ENCODE measurements at places on chromosomes 7 and 10. TPM values are rescaled to one million over a fixed set of nuclear protein-coding genes. Genes with fewer than 3 reads are reported as not detected.

COMTD1 gene
- polyA plus RNA-seq: 124 TPM

DNA sequence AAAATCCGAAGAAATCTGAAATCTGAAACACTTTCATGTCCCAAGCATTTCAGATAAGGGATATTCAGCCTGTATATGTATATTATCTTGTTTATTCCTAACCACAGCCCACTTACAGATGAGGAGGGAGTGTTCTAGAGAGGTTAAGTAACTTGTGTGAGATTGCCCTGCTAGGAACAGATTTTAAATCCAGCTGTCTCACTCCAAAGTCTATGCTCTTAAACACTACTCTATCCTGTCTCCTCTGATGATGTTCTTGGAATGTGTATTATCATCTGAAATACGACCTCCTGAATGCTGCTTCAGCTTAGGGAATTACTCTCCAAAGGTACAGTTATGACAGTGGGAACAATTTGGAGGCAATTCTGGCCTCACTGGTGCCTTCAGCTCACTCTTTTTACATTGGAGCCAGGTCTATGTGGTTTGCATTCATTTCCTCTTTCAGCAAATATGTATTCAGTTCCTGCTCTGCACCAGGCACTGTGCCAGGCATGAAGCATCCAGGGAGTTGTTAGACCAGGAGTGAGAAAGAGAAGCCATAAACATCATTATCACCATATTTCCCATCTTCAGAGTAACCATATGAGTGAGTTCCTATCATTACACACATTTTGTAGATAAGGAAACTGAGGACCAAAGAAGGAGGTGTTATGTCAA lies 70.2 kb downstream of the NOC3L start:
- peak; percentile 59 for DNase-seq

LIPM gene
- not detected for polyA plus RNA-seq

DNA sequence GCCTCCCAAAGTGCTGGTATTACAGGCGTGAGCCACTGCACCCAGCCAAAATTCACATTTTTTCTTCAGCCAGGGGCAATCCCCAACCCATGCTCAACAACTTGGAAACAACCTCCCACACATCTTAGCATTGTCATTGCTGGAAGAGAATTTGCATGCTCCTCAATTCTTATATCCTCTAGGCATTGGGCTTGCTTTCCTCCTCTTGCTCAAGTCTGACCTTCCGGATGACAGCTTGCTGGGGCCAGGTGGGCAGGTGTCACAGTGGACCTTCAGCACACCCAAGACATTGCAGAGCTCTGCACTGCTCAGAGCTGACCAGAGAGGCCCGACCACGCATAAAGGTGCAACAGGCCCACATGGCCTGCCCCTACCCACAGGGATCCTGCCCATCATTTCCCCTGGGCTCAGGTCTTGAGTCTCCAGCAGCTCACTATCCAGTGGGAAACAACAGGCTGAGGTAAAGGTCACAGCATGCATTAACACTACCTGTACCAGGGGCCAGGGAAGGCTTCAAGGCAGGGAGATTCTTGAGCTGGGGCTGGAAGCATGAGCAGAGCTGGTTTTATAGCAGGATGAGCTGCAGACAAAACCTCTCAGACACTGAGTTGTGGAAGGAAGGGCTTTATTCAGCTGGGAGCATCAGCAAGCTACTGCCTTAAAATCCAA lies 6.8 kb upstream of the GPR15LG start:
- no peak for DNase-seq

- peak; percentile 97 for DNase-seq
Observed at GRCh38 chr7:47327698-47328391, 254.1 kb downstream of the TNS3 start.

Data from heart left ventricle (tissue), 16 donors.